Amniotic stem cell (primary cell): ENCODE measurements at places on chromosomes 5 and 9.

GRCh38 chr9:121484651-121485446, 14.8 kb downstream of the GGTA1 start:
- no peak for DNase-seq

- no peak for DNase-seq
These were observed 39.0 kb downstream of the TMEM232 start for GRCh38 chr5:110687485-110687884.

- no peak for DNase-seq
These were observed 37.9 kb upstream of the DPYSL3 start for GRCh38 chr5:147547730-147548129.

DNA sequence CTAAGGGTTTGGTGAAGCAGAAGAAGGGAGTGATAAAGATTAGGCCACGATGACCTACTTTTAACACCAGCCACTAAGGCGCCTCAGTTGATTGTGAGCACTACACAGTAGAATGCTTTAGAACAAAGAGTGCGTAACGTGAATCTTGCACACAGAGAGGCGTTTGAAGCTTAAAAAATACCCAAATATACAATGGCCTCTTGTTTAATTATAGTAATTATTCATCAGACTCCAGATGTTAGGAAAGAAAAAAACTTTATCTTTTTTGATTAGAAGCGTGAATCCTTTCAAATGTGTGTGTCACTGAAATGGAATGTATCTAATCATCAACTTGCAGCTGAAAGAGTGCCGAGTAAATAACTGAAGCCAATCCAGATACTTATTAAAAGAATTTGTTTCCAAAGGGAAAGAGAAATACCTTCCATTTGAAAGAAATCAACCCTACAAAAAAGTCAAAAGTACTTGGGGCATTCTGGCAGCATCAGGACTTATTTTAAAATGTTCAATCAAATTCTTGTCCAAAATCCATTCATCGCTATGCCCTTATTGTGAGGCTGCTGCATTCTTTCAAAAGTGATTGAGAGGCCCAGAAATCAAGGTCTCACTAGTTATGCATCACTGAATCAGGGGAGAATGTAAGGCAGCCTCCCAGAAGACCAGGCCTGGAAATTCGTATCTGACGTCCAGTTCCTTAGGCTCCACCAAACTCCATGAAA, 337.5 kb downstream of the ZNF608 start:
- no peak for DNase-seq

- no peak for DNase-seq
These were observed 343.7 kb downstream of the ENC1 start for GRCh38 chr5:74296685-74297408.

DNA sequence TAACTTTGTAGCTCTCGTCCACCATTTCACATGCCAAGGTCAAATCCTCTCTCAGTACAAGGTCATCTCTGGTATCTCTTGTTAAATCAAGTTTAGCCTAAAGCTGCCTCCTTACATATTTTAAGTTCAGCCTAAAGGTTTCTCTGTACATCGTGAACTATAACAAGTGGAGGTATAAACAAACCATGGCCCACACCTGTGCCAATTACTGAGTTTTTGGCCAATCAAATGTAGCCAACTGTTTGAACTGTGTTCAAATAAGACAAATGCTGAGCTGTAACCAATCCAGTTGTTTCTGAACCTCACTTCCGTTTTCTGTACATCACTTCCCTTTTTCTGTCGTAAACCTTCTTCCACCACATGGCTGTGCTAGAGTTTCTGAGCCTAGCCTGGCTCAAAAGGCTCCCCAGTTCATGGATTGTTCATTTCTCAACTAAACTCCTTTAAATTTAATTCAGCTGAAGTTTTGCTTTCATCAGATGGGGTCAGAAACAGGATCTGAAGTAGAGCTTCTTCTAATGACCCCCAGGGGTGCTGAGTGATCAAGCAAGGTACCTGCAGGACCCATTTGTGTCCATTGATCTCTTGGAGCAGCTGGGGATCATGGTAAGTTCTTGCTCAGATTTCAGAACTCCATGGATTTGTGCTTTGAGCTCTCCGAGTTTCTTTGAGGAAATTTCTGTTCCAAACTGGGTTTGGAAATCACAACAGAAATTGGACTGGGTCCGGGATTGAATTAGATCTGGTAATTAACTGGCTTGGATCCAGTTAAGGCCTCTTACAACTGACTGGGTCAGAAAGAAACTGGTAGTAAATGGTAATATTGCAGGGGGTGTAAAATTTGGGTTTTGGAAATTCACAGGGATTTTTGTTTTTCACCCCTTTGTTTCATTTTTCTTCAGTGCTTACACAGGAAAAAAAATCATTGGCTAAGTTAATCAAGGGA, 11.0 kb upstream of the NANS start:
- DNase-seq: no peak

GRCh38 chr5:78511121-78511906, 137.3 kb downstream of the LHFPL2 start:
- no peak for DNase-seq

DNA sequence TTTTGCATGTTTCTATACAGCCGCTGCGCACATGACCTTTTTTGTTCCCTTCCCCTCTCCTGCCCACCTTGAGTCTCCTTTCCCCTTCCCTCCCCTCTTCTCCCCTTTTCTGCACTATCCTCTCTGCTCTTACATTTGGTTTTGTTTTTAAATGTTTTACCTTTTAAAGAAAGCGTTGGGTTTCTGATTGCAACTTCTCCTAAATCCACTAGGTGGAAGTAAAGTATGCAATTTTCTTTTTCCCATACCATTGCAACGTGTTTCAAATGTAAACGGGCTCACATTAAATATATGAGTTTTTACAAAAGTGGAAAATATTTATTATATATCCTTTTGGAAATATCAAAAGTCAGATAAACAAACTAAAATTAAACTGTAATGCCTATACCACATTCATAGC, 500.9 kb downstream of the DIRAS2 start:
- DNase-seq: peak; percentile 5

GRCh38 chr5:33439905-33440481, 772 bp upstream of the TARS1 start:
- DNase-seq: no peak
